Glomerular endothelial cell (primary cell): ENCODE measurements at places on chromosomes 4 and X. TPM values are rescaled to one million over a fixed set of nuclear protein-coding genes. Genes with fewer than 3 reads are reported as not detected.
A peak's percentile ranks its signal among the peaks of the same experiment; 100 is the strongest.

DNA sequence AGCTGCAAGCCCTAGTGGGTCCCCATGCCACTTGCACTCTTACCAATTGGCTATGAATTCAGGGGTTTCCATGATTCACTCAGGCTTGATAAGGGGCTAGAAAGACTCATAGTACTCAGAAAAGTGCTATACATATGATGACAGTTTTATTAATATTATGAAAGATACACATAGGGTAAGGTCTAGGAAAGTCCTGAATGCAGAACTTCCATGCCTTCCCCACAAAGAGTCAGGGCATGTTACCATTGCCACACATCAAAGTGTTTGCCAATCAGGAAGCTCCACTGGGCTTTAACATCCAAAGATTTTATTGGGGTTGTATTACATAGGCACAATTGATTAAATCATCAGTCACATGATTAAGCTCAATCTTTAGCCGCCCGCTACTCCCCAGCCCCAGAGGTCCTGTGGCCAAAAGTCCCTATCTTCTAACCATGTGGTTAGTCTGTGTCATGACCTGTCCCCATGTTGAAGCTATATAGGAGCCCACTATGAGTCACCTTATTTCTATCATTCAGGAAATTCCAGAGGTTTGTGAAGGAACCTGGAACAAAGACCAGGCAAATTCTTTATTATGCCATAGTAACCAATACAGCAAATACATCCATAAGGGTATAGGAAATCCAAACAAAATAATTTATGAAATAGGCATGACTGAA is 635.6 kb downstream of the STPG2 start:
- peak; percentile 65 for DNase-seq

GRCh38 chr4:139540161-139540560 is 15.9 kb downstream of the SETD7 start:
- DNase-seq = no peak

DNA sequence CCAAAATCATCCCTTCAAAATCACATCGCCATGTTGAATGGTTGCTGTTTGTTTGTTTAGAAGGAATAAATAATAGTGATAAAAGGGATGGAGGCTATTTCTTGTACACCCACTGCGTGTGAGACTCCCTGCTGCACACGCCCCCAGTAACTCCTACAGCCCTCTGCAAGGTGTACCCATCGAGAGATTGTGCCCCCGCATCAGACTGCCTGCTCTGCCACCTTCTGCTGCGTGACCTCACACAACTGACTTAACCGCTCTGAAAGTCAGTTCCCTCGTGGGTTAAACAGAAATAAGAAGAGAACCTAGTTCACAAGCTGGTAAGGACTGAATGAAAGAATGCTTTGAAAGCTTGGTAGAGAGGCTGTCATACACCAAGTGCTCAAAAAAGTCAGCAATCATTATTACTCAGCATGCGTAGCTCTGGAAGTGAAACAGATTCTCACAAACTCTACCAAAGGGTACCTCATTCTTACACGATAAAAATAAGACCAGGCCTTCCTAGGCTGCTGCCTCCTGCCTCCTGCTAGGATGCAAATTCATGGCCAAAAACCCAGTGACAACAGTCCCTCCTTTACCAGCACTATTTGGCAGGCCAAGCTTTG is 147.1 kb downstream of the CPEB2 start:
- DNase-seq = no peak

- no peak for DNase-seq
These were observed 47.9 kb downstream of the TET2 start for GRCh38 chr4:105194328-105195231.

DNA sequence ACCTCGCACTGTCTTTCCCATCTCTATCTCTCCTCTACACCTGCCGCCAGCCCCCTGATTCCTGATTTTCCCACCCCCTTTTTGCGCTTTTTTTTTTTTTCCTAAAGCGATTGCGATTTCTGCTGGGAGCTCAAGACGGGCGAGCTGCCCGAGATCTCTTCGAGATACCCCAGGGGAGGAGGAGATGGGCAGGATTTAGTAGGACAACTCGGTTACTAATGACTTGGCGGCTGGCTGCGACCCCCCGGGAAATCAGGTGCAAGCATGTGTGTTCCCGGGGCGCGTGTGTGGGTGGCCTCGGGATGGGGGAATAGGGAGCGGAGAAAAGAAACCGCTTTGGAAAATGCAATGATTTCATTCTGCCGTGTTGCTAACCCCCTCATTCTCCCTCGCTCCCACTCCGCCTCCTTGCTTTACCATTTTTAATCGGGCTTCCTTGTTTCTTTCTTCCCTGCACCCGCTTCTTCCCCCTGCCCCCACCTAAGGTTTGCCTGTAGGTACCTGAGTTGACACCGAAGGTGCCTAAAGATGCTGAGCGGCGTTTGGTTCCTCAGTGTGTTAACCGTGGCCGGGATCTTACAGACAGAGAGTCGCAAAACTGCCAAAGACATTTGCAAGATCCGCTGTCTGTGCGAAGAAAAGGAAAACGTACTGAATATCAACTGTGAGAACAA is 4.4 kb downstream of the SLITRK2 start:
- no peak for DNase-seq

DNA sequence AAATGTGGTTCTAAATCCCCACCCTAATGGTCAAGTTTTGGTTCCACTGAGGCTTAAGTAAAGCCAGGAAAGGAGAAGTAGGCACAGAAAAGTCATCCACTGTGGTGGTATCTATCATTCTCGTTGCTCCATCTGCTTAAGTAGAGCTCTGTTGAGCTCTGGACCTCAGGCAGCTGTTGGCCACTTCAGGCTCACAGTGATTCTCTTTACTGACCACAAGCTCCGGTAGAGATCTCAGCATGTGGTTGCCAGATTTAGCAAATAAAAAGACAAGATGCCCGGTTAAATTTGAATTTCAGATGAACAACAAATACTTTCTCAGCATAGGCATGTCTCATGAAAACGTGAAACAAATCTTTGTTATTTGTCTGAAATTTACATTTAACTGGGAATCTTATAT is 132.3 kb upstream of the PTCHD1 start:
- DNase-seq = no peak

- no peak for DNase-seq
These were observed 20.3 kb downstream of the FGF13 start for GRCh38 chrX:138691186-138691585.

- DNase-seq = no peak
These were observed 45.3 kb downstream of the TSC22D3 start for GRCh38 chrX:107730298-107730655.

DNA sequence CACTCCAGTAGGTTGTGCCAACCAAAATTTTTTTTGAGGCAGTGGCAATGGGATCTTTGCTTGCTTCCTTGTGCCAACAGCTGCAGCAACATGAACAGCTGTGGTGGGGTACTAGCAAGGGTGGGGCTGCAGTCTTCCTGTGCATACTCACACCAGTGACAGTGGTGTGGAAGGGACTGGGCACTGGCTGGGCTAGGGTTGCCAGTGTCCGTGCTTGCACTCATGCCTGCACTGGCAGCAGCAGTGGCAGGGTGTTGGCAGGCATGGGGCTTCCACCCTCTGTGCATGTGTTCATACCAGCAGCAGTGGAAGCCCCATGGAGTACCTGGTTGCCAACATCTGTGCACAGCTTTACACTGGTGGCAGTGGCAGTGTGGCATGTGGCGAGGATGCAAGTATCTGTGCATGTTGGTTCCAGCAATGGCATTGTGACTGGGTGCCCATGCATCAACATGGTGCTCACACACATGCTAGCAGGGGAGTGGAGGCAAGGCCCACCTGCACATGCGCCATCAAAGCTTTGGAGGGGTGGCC is 1312.6 kb downstream of the PCDH18 start:
- DNase-seq = no peak

- DNase-seq = no peak
These were observed at the start of gene BST1 for GRCh38 chr4:15702941-15703403. BST1 (plus strand) TSS chr4:15703065; CDS start chr4:15703145, 80 bp downstream.

GRCh38 chr4:17491196-17491595 is 20.7 kb downstream of the QDPR start:
- no peak for DNase-seq

DNA sequence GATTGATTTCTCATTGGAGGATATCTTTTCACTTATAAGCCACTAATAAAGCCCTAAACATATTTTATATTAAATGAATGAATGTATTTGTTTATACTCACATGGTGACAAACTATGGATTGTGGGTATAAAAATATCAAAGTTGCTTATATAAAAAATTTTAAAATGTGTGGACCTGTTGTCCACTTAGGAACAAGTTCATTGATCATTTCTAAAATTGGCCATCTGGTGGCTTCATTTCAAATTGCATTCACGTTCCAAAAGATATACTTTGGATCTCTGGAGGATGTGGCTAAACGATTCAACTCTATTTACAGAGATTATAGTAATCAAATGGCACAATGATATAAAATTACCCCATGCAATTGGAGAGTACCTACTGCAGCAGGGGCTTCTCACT is 32.5 kb downstream of the FSTL5 start:
- DNase-seq = no peak

DNA sequence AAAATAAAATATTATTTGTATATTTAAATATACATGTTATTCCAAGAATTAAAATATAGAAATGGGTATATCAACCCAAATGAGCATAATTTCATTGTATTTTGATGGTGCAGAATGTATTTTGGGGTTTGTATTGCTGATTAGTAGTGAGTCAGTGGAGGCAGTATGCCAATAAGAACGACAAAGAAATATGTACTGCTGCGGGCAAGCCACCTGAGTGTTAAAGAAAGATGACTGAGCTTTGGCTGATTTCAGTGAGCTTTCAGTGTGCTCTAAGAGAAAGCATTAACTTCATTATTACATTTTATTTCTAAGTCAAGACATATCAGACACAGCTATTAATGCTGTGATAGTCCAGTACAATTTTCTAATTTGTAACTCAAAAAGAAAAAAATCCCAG is 297.8 kb downstream of the ANK2 start:
- DNase-seq = no peak

GRCh38 chr4:164734484-164734883 is 19.4 kb upstream of the SMIM31 start:
- DNase-seq = no peak

- no peak for DNase-seq
These were observed 2.1 kb upstream of the ZMYM3 start for GRCh38 chrX:71256051-71256450.

GRCh38 chr4:82201303-82201702 is 172.5 kb downstream of the HNRNPD start:
- DNase-seq = no peak

- DNase-seq = no peak
These were observed 41.9 kb upstream of the MXD4 start for GRCh38 chr4:2303686-2304320.

DNA sequence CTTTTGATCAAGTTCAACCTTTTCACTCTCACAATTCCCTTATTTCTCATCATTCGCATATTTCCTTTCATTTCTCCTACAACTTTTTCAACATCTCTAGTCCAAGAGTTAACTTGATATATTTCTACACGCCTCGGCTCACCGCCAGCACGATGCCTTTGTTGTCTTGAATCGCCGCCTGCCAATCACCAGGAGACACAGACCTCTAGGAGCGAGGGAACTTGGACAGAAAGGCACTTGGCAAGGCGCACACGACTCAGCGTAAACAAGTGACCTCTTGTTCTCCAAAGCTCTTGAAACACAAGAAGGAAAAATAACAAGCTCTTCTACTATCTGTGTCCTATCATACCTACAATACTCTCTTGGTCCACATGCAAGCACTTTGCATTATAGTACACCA is 27.1 kb upstream of the RBMX start:
- DNase-seq = no peak

DNA sequence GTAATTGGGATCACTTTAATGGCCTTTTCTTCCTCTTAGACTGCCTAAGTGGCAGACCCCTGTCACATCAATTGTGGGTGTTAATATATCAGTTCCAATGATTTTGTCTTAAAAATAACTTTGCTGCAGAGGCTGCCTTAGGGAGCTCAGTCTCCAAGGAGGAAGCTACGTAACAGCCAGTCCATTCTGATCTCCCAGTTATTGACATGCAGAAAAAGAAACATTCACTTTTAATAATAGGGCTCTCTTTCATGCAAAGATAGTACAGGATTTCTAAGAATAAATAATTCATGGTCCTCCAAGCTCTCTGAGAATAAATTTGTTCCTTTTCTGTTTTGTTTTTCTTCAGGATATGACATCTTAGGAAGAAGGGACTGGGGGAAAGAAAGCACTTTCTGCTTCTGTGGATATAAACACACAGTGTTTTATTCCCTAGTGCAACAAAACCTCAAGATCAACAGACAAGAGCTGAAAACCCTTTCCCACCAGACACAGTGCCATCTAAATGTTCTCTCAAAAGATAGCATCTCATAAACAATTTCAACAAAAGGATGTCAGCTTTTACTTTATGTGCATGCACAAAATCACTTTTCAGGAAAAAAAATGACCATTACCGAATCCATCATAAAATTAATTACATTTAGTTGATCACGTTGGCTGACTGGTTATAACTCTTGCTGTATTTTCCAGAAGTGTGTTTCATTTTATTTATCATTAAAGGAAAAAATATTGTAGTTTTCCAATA is 372.4 kb upstream of the SLC7A11 start:
- DNase-seq = no peak

DNA sequence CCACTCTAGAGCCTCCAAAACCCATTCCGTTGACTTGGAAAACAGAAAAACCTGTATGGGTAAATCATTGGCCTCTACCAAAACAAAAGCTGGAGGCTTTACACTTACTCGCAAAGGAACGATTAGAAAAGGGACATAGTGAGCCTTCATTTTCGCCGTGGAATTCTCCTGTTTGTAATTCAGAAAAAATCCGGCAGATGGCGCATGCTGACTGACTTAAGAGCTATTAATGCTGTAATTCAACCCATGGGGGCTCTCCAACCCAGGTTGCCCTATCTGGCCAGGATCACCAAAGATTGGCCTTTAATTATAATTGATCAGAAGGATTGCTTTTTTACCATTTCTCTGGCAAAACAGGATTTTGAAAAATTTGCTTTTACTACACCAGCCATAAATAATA is 60.8 kb downstream of the ZNF732 start:
- DNase-seq = peak; percentile 16

DNA sequence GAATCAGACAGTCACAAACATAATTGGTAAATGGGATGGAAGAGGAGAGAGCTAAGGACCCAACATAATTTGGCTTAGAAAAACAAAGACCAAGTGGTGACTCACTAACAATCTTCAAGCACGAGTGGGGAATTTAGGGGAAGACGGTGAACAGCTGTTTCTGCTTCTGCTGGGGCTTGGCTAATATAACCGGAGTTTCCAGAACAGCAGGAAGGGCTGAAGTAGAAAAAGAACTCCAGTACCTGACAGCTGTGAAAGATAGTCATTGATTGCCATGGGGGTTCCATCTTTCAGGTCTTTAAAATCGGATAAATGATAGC is 290.9 kb upstream of the LDB2 start:
- DNase-seq = no peak

GRCh38 chrX:118513120-118513898 is 17.7 kb downstream of the DOCK11 start:
- DNase-seq = no peak

The ADGRG4 gene
- 0.29 and 0.47 TPM in 2 replicates for total RNA-seq

The ENPP6 gene
- total RNA-seq = 0.76 TPM in 1 of 2 replicates, not detected in the other

The TRAM1L1 gene
- total RNA-seq = 1.4 and 3.7 TPM in 2 replicates

The NPY1R gene
- total RNA-seq = 0.23 and 0.58 TPM in 2 replicates

The CLNK gene
- under 0.01 TPM in 1 of 2 replicates, not detected in the other for total RNA-seq

The MSX1 gene
- 6.6 and 13.0 TPM in 2 replicates for total RNA-seq

The ITM2A gene
- 104 and 159 TPM in 2 replicates for total RNA-seq

The TRIM2 gene
- 9.9 and 21.2 TPM in 2 replicates for total RNA-seq

The NOX1 gene
- total RNA-seq = not detected in 2 replicates

The COX7B gene
- 345 and 348 TPM in 2 replicates for total RNA-seq

The FDCSP gene
- total RNA-seq = not detected in 2 replicates
